A549 treated with ZK216348 at 1 μM for 4 hours (cell line): ENCODE measurements at places on chromosomes 16 and 17. TPM values are rescaled to one million over a fixed set of nuclear protein-coding genes. Genes with fewer than 3 reads are reported as not detected.

The FBXO39 gene
- not detected in 5 replicates for total RNA-seq

The KRT40 gene
- total RNA-seq = not detected in 5 replicates

The FSCN2 gene
- total RNA-seq = 0.27 to 2.0 TPM (median 1.3 TPM) in 5 replicates

The IKZF3 gene
- total RNA-seq = not detected in 5 replicates

The CD7 gene
- 0.11 TPM in 1 of 5 replicates, not detected in the others for total RNA-seq

The FOXC2 gene
- total RNA-seq = 2.7 to 4.0 TPM (median 3.8 TPM) in 5 replicates

The KCNJ12 gene
- 0.67 to 1.5 TPM (median 1.4 TPM) in 5 replicates for total RNA-seq

The PERCC1 gene
- total RNA-seq = not detected in 5 replicates

The MRPL27 gene
- 135 to 161 TPM (median 145 TPM) in 5 replicates for total RNA-seq

The SCN4A gene
- 0.01 to 0.11 TPM (median 0.07 TPM) in 4 of 5 replicates, not detected in the other for total RNA-seq

The TBX6 gene
- 0.20 to 0.50 TPM (median 0.27 TPM) in 5 replicates for total RNA-seq

The ZP2 gene
- not detected in 5 replicates for total RNA-seq

The SPATA22 gene
- total RNA-seq = not detected in 5 replicates

The FKBP10 gene
- total RNA-seq = 70.3 to 122 TPM (median 105 TPM) in 5 replicates

The LGALS3BP gene
- 66.0 to 83.9 TPM (median 74.0 TPM) in 5 replicates for total RNA-seq

The SLC16A11 gene
- not detected in 5 replicates for total RNA-seq

The POLR3K gene
- 34.4 to 41.4 TPM (median 38.2 TPM) in 5 replicates for total RNA-seq

The CPNE7 gene
- total RNA-seq = 47.2 to 79.8 TPM (median 72.6 TPM) in 5 replicates

The ITGB3 gene
- 2.7 to 5.7 TPM (median 4.7 TPM) in 5 replicates for total RNA-seq

The TBC1D3C gene
- total RNA-seq = not detected in 5 replicates

The LITAFD gene
- not detected in 5 replicates for total RNA-seq

The NF1 gene
- total RNA-seq = 14.0 to 22.1 TPM (median 19.5 TPM) in 5 replicates

The KRTAP9-8 gene
- not detected in 5 replicates for total RNA-seq

The CNTD1 gene
- 0.18 TPM in 1 of 5 replicates, not detected in the others for total RNA-seq

The KIFC3 gene
- total RNA-seq = 103 to 185 TPM (median 173 TPM) in 5 replicates

The SPDYE4 gene
- not detected in 5 replicates for total RNA-seq

The ADGRG3 gene
- 0.37 to 0.57 TPM (median 0.49 TPM) in 5 replicates for total RNA-seq

The HASPIN gene
- 12.3 to 14.9 TPM (median 13.3 TPM) in 5 replicates for total RNA-seq

The GSDMA gene
- total RNA-seq = not detected in 5 replicates

The NAGS gene
- total RNA-seq = 0.76 to 2.5 TPM (median 1.1 TPM) in 5 replicates

The TVP23B gene
- total RNA-seq = 62.9 to 76.8 TPM (median 67.2 TPM) in 5 replicates

The NT5M gene
- total RNA-seq = 6.0 to 13.4 TPM (median 11.0 TPM) in 5 replicates

The CEP95 gene
- 32.1 to 41.2 TPM (median 36.8 TPM) in 5 replicates for total RNA-seq

The CA7 gene
- total RNA-seq = not detected in 5 replicates

The PRR29 gene
- total RNA-seq = 0.66 to 1.8 TPM (median 0.68 TPM) in 5 replicates

The SLFN14 gene
- total RNA-seq = not detected in 5 replicates

The PSMC3IP gene
- total RNA-seq = 37.8 to 39.8 TPM (median 38.5 TPM) in 5 replicates

The CACNG4 gene
- total RNA-seq = 10.0 to 14.2 TPM (median 13.1 TPM) in 5 replicates

The KCNJ18 gene
- total RNA-seq = not detected in 5 replicates

The TMIGD1 gene
- total RNA-seq = not detected in 5 replicates

The DYNC1LI2 gene
- 36.4 to 56.4 TPM (median 52.1 TPM) in 5 replicates for total RNA-seq

The PDE6G gene
- total RNA-seq = 1.1 to 3.6 TPM (median 1.8 TPM) in 5 replicates

The MEFV gene
- total RNA-seq = not detected in 5 replicates

The AXIN2 gene
- 0.69 to 1.5 TPM (median 1.1 TPM) in 5 replicates for total RNA-seq

The CCR7 gene
- total RNA-seq = 0.88 to 1.3 TPM (median 1.2 TPM) in 5 replicates

The IGFALS gene
- total RNA-seq = not detected in 5 replicates
